Adrenal gland (tissue), 19 donors: ENCODE measurements at places on chromosomes 1 and 21.

- H3K27ac ChIP-seq, result no peak overlapping the region
- DNase-seq, result no peak
- no peaks in the 10 kb centered on the region for H3K36me3 ChIP-seq
- peaks cover 5% of the 10 kb centered on the region for H3K4me1 ChIP-seq
- H3K27me3 ChIP-seq, result no peaks in the 10 kb centered on the region
These were observed 60.9 kb downstream of the TBX19 start for GRCh38 chr1:168341483-168341975.

DNA sequence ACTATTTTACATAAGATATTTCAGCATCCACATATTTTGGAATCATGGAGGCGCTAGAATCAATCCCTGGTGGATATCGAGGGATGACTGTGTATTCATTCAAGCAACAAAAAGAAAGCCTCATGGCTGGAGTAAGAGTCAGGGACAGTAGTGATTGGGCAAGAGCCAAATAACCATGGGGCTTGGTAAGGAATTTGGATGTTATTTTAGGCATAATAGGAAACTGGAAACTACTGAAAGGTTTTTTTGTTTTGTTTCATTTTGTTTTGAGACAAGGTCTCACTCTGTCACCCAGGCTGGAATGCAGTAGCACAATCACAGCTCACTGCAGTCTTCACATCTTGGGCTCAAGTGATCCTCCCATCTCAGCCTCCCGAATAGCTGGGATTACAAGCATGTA lies 33.8 kb upstream of the EYA3 start:
- no peak overlapping the region for H3K27ac ChIP-seq
- no peak for DNase-seq
- H3K4me1 ChIP-seq, result no peaks in the 10 kb centered on the region
- no peaks in the 10 kb centered on the region for H3K27me3 ChIP-seq
- no peaks in the 10 kb centered on the region for H3K36me3 ChIP-seq

GRCh38 chr1:111444031-111444430 lies 5.0 kb downstream of the WDR77 start:
- H3K36me3 ChIP-seq, result no peaks in the 10 kb centered on the region
- no peaks in the 10 kb centered on the region for H3K27me3 ChIP-seq
- no peak for DNase-seq
- H3K27ac ChIP-seq, result no peak overlapping the region
- no peak overlapping the region for H3K4me3 ChIP-seq

- H3K27me3 ChIP-seq, result no peaks in the 10 kb centered on the region
- H3K4me3 ChIP-seq, result no peak overlapping the region
- no peaks in the 10 kb centered on the region for H3K36me3 ChIP-seq
- no peak overlapping the region for H3K27ac ChIP-seq
These were observed 103.1 kb downstream of the FAM78B start for GRCh38 chr1:166063701-166064100.

- no peak overlapping the region for H3K4me3 ChIP-seq
- no peaks in the 10 kb centered on the region for H3K36me3 ChIP-seq
- no peak for DNase-seq
- H3K4me1 ChIP-seq, result no peaks in the 10 kb centered on the region
These were observed 70.9 kb upstream of the ETS2 start for GRCh38 chr21:38734646-38735365.

GRCh38 chr1:167679714-167680113 lies 42.1 kb upstream of the MPZL1 start:
- DNase-seq, result no peak
- H3K36me3 ChIP-seq, result no peaks in the 10 kb centered on the region
- H3K4me3 ChIP-seq, result no peak overlapping the region
- H3K4me1 ChIP-seq, result peaks cover 9% of the 10 kb centered on the region

GRCh38 chr1:223231581-223231980 lies 88.5 kb upstream of the TLR5 start:
- no peak overlapping the region for H3K27ac ChIP-seq
- H3K36me3 ChIP-seq, result no peaks in the 10 kb centered on the region
- no peak for DNase-seq
- no peaks in the 10 kb centered on the region for H3K4me1 ChIP-seq
- no peak overlapping the region for H3K4me3 ChIP-seq
- H3K27me3 ChIP-seq, result no peaks in the 10 kb centered on the region

GRCh38 chr21:27804515-27804914 lies 837.6 kb upstream of the ADAMTS5 start:
- H3K4me3 ChIP-seq, result no peak overlapping the region
- no peak overlapping the region for H3K27ac ChIP-seq
- H3K36me3 ChIP-seq, result no peaks in the 10 kb centered on the region
- H3K4me1 ChIP-seq, result no peaks in the 10 kb centered on the region
- no peak for DNase-seq

DNA sequence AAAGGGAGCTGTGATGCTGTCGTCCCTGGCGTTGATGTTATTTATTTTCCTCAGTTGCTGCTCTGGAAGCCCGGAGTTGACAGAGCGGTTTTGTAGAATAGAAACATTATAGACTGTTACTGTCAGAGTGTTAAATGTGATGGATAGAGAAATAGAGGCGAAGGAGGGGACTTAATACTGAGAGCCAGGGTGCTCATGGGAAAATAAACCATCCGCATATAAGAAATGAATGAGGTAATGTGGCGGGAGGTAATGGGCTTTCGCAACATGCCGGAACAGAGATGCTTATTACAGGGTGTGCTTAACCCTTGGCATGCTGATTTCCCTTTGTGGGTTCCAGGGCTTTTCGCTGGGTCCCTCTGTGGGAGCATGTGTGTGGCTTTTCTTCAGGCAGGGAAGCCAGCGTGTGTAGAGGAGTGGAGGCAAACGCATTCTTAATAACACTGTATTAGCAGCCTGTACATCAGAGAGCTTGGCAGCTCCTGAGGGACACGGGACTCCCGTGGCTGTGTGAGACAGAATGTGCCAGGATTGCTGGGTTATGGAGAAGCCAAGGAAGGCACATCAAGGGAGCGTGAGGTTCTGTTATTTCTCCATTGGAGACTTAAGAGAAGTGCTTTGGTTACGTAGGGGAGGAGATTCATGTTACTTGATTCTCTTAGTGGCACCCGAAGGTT lies 141.0 kb downstream of the PBX1 start:
- H3K27me3 ChIP-seq, result no peaks in the 10 kb centered on the region
- H3K36me3 ChIP-seq, result no peaks in the 10 kb centered on the region
- DNase-seq, result no peak
- no peak overlapping the region for H3K27ac ChIP-seq
- peaks cover 4% of the 10 kb centered on the region for H3K4me1 ChIP-seq

DNA sequence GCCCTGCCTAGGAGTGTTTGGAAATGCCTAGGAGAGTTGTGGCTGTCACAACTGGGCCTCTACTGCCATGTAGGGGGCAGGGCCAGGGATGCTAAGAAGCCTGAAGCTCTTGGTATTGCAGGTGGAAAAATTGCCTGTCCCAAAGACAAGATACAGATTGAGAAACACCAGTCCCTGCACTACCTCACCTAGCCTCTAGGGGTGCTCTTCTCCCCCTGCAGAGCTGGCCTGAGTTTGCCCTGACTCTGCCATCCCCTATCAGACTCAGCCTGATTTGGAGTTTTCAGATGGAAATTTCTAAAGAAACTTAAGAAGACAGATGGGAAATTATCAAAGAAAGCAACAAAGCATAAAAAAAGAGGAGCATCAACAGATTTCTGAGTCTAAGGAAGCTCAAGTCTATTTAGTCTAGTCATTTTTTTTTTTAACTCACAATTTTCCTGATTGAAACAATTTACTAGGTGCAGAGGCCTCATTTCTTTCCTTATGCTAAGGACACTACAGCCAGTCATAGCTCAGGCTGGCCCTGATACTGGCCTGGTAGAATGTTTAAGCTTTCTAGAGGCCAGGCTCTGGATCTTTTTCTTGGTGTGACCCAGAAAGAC lies 61.4 kb upstream of the LRRN2 start:
- no peaks in the 10 kb centered on the region for H3K36me3 ChIP-seq
- no peak overlapping the region for H3K27ac ChIP-seq
- no peak overlapping the region for H3K4me3 ChIP-seq
- no peaks in the 10 kb centered on the region for H3K4me1 ChIP-seq
- no peaks in the 10 kb centered on the region for H3K27me3 ChIP-seq

GRCh38 chr1:48077795-48078222 lies 80.6 kb upstream of the TRABD2B start:
- H3K4me3 ChIP-seq, result no peak overlapping the region
- H3K27ac ChIP-seq, result no peak overlapping the region
- no peak for DNase-seq
- peaks cover 15% of the 10 kb centered on the region for H3K4me1 ChIP-seq
- H3K27me3 ChIP-seq, result no peaks in the 10 kb centered on the region

DNA sequence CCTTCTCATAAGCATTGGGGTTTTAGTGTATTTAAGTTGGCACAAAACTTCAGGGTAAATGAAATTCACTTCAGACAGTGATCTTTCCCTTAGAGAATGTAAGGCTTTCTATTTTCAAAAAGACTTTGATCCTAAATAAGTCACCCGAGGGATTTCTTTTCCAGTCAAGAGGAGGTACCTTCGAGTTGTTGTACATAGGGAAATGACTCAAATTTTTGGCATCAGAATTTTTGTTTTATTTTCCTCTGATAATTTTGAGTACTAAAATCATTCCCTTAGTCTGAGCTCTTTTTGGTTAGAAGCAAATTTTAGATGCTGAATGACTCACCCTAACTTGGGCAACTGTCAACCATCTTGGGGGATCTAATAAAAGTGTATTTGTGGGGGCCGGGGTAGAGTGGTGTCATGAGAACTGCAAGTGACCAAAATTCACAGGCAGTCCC lies 193.9 kb downstream of the DHRS3 start:
- H3K27ac ChIP-seq, result no peak overlapping the region
- peaks cover 20% of the 10 kb centered on the region for H3K4me1 ChIP-seq
- H3K4me3 ChIP-seq, result no peak overlapping the region
- H3K27me3 ChIP-seq, result no peaks in the 10 kb centered on the region
- DNase-seq, result no peak

GRCh38 chr1:223233410-223234169 lies 90.5 kb upstream of the TLR5 start:
- H3K27me3 ChIP-seq, result no peaks in the 10 kb centered on the region
- H3K36me3 ChIP-seq, result no peaks in the 10 kb centered on the region
- peak; percentile 61 for DNase-seq
- peaks cover 9% of the 10 kb centered on the region for H3K4me1 ChIP-seq
- no peak overlapping the region for H3K4me3 ChIP-seq

DNA sequence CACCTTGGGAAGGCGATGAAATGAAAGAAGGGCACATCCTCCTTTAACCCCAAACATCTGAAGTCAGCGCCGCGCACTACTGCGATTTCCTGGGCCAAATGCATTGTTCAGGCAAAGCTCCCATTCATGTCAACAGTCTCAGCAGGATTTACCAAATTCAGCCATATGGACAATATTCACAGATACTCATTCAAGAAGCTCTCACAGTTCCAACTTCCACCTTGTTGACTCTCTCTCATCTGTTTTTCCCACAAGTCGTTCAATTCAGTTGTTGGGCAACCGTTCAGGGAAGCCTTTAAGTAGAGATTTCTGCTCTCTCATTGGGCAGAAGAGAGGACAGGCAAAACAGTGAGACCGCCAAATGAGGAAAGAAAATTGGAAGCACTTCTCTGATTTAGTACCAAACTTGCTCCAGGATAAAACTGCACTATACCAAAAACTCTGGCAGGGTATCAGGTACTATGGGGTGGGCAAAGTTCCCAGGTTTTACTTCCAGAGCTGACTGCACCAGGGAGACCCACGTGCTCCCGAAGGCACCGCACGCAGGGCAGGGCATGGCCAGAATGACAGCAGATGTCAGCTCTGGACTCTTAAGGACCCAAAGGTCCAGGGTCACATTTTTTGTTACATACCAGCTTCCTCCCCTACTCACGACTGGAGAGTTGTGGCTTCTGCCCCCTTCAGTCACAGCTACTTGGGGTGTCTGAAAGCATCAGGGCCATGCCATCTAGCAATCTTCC lies 668.8 kb downstream of the KIF26B start:
- DNase-seq, result no peak
- H3K4me1 ChIP-seq, result no peaks in the 10 kb centered on the region
- no peak overlapping the region for H3K4me3 ChIP-seq
- no peaks in the 10 kb centered on the region for H3K36me3 ChIP-seq
- no peak overlapping the region for H3K27ac ChIP-seq
- no peaks in the 10 kb centered on the region for H3K27me3 ChIP-seq

DNA sequence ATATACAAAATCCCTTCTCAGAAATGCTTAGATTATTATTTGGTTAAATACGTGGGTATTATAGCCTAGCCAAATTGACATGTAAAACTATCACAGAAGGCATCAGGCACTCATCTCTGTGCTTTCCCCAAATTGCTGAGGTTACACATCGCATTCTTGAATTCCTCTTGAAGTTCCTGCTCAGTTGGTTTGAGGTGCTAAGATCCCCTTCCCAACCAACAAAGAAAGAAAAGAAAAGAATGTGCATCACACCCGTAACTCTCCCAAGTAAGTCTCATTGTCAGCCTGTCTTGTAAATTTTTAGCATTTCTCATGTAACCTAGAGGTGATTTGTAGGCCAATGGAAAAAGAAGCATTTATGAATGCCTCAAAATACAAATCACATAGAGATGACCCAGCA lies 539.2 kb upstream of the PRMT6 start:
- no peaks in the 10 kb centered on the region for H3K27me3 ChIP-seq
- no peak overlapping the region for H3K27ac ChIP-seq
- no peak for DNase-seq
- no peaks in the 10 kb centered on the region for H3K4me1 ChIP-seq
- H3K36me3 ChIP-seq, result no peaks in the 10 kb centered on the region

DNA sequence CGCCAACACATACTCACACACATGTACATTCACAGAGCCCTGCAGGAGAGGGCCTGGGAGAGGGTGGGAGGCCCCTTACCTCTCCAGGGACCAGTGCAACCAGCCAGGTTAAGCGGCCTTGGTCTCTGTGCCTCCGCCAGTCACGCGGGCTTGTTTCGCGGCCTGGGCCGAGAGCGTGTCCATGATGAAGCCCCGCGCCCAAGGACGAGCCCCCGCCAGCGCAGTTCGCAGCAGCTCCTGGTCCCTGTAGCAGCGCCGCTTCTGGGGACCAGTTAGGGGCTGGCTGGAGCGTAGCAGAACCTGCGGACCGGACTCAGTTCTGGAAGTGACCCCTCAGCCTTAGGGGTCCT lies 7.3 kb upstream of the FAM167B start:
- H3K36me3 ChIP-seq, result peaks cover 3% of the 10 kb centered on the region
- DNase-seq, result peak; percentile 71
- no peak overlapping the region for H3K4me3 ChIP-seq
- H3K4me1 ChIP-seq, result peaks cover 47% of the 10 kb centered on the region

- no peak overlapping the region for H3K4me3 ChIP-seq
- DNase-seq, result peak; percentile 16
- no peaks in the 10 kb centered on the region for H3K36me3 ChIP-seq
- no peaks in the 10 kb centered on the region for H3K27me3 ChIP-seq
- H3K4me1 ChIP-seq, result no peaks in the 10 kb centered on the region
These were observed 110.5 kb downstream of the CNIH3 start for GRCh38 chr1:224726441-224727182.

GRCh38 chr1:88890131-88890530 lies 1.2 kb downstream of the GTF2B start:
- H3K4me3 ChIP-seq, result peak overlapping the region; percentile 100
- no peaks in the 10 kb centered on the region for H3K27me3 ChIP-seq
- H3K36me3 ChIP-seq, result peaks cover 21% of the 10 kb centered on the region
- no peak for DNase-seq
- H3K4me1 ChIP-seq, result peaks cover 20% of the 10 kb centered on the region
